Skeletal muscle cell (primary cell): ENCODE measurements at places on chromosomes 2 and 18.

DNA sequence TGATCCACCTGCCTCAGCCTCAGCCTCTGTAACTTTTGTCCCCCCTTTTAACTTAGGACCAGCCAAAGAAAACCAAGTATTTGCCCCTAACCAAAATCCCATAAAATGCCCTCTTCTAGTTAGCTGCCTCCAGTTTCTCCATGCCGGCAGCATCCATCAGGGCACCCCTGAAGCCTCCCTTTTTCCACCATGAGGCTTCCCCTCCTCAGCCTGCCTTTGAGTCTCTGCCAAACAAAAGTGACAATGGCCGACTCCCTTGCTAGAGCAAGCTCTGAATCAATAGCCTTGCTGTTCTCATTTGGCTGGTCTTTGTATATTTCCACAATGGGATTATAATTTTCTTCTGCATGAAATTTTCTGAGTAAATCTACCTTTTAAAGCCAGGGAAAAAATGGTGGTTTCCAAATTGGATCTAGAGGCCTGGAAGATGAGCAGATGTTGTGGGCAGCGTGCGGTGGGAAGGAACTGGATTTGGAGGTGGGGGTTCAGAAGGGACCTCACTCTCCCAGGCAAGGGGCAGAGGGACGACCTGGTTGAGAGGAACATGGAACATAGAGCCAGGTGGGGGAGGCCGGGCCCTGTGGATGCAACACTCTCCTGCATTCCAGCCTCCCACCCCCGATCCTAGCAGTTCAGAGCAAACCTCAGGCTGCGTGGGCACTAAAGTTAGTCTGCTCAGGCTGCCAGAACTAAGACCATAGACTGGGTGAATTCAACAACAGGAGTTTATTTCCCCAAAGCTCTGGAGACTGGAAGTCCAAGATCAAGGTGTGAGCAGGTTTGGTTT, 80.6 kb downstream of the HS6ST1 start:
- no peak for DNase-seq

- DNase-seq, result no peak
These were observed 75.9 kb upstream of the MAP4K3 start for GRCh38 chr2:39512941-39513340.

GRCh38 chr2:159126432-159127022, 158.1 kb downstream of the TANC1 start:
- peak; percentile 55 for DNase-seq

DNA sequence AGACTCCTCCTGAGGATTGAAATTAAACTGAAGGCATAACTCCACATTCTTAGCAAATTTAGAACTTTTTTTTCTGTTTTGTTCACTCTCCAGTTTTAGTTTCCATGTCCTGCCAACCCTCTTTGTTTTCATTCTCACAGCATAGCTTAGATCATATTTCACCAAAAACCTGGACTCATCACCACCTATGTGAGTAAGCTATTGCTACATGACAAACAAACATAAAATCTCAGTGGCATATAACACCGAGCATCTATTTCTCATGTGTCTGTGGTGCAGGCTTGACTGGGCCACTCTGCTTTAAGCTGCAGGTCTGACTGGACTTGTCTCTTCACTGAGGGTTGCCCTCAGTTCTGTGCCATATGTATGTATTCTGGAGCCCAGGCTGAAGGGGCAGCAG, 385.2 kb downstream of the ARHGAP15 start:
- DNase-seq, result no peak

DNA sequence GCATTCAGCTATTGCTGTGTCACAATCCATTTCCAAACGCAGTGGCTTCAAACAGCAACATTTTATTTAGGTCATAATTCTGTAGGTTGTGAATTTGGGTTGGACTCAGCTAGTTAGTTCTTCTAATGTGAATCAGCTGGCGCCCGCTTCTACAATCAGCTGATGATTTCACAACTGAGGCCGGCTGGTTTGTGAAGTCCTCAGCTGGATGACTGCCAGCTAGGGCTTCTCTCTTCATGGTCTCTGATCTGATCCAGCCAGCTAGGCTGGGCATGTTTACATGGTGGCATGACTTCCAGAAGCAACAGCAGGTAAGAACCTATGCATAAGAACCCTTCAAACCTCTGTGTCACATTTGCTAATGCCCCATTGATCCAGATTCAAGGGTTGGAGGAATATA, 172.0 kb downstream of the SLC4A10 start:
- DNase-seq, result peak; percentile 13

DNA sequence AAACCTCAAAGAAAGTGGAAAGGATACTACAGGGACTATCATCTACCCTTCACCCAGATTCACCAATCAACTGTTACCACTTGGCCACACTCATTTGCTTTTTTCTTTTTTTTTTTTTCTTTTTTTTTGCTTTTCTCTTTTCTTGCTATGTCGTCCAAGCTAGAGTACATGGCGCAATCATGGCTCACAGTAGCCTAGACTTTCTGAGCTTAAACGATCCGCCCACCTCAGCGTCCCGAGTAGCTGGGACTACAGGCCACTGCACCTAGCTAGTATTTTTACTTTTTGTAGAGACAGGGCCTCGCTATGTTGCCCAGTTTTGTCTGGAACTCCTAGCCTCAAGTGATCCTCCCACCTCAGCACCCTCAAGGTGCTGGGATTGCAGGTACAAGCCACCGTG, 24.0 kb downstream of the BIN1 start:
- no peak for DNase-seq
